SK-N-DZ (cell line): ENCODE measurements at places on chromosomes 5 and 9.

GRCh38 chr5:140340605-140341121 is 5.7 kb downstream of the HBEGF start:
- no peak for DNase-seq

- no peak for DNase-seq
These were observed 50.6 kb downstream of the NKD2 start for GRCh38 chr5:1058988-1059883.

GRCh38 chr9:34501889-34502425 is 20.8 kb downstream of the ENHO start:
- peak; percentile 59 for DNase-seq

DNA sequence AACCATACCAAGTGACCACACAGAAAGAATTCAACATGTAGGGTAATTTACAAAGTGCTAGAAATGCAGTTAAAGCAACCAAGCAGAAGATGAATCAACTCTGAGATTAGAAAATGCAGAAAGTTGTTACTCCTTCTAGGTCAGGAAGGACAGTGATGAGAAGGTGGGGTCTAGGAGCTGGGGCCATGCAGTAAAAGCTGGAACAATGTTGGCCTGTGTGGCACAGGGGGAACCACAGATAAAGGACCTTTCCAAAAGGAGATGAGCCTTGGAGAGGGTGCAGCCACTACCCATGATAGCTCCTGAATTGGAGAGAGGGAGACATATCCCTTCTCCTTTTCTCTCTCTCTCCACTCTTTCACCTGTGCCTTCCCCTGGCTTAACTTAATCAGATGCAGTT is 2.4 kb upstream of the SCGB3A2 start:
- DNase-seq: no peak

GRCh38 chr9:82865524-82865923 is 197.4 kb downstream of the RASEF start:
- no peak for DNase-seq

DNA sequence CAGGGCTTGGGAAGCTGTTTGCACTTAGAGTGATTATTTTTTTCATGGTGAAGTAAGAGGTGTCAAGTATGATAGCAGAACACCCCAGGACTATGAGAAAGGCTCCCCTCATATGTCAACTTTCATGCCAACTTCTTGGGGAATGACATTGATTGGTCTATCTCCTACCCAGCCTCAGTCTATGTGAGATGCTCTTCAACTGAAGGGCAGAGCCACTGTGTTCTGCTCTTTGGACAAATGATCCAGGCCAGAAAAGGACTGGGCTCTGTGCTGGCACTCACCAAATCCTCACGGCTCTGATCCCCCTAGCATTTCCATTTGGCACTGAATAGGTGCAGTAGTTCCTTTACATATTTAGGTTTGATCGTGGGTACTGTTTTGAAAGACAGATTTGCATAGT is 151.1 kb downstream of the DMRT2 start:
- DNase-seq: no peak

DNA sequence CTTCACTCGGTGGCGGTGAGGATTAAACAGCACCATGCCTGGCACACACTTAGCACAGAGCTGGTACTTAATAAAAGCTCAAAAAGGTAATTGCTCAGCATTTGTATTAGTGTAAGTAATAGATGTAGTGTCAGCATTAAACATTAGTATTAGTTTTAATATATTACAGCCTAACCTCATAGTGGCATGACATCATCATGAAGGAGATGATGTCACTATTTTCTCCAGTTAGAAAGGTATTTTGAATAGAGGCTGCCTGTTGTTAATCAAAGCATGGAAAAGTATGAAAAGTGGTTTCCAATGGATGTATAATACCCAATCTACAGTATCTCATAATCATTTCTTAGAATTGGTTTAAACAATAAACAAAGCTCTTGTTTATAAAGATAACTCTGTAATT is 49.0 kb upstream of the FSTL4 start:
- DNase-seq: no peak

DNA sequence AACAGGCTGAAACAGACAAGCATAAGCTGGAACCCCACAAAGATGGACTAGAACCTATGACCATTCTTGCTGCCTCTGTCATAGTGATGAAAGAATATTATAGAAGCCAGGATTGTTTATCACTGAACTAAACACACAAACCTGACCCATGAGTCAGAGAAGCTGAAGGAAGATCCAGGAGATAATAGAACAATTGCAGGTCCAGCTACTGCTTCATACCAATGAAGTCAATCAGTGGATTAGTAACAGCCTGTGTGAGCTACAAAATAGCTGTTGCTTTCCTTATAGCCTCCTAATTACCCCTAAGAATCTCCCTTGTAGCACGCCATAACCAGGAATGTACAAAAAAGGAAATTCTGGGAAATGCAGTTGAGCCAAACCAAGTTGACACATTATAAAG is 459.9 kb upstream of the ZNF462 start:
- DNase-seq: no peak

GRCh38 chr5:179606071-179606909 is 17.2 kb downstream of the HNRNPH1 start:
- no peak for DNase-seq

DNA sequence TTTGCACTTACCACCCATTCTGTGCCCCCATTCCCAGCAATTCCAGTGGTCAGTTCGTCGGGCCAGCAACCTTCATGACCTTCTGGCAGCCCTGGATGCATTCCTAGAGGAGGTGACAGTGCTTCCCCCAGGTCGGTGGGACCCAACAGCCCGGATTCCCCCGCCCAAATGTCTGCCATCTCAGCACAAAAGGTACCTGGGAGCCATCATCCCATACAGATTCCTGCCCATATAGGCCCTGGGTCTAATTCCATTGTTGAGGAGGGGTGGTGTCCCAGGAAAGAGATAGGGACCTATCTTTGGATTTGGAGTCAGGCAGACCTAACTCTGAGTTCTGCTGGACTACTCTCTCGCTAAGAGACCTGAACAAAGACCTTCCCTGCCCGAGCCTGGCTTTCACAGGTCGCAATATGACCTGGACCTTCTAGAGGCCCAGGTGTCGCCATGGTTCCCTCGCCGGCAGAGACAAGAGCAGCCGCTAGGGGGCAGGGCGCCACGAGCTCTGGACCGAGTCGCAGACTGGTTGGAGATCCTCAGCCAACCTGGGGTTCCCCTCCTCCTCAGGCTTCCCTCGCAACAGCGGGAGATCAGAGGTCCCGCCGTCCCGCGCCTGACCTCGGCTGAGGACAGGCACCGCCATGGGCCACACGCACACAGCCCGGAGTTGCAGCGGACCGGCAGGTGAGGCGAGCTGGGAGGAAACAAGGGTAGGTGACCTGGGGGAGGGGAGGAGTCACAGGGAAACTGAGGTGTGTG is 3.1 kb downstream of the SLC4A9 start:
- DNase-seq: peak; percentile 62

DNA sequence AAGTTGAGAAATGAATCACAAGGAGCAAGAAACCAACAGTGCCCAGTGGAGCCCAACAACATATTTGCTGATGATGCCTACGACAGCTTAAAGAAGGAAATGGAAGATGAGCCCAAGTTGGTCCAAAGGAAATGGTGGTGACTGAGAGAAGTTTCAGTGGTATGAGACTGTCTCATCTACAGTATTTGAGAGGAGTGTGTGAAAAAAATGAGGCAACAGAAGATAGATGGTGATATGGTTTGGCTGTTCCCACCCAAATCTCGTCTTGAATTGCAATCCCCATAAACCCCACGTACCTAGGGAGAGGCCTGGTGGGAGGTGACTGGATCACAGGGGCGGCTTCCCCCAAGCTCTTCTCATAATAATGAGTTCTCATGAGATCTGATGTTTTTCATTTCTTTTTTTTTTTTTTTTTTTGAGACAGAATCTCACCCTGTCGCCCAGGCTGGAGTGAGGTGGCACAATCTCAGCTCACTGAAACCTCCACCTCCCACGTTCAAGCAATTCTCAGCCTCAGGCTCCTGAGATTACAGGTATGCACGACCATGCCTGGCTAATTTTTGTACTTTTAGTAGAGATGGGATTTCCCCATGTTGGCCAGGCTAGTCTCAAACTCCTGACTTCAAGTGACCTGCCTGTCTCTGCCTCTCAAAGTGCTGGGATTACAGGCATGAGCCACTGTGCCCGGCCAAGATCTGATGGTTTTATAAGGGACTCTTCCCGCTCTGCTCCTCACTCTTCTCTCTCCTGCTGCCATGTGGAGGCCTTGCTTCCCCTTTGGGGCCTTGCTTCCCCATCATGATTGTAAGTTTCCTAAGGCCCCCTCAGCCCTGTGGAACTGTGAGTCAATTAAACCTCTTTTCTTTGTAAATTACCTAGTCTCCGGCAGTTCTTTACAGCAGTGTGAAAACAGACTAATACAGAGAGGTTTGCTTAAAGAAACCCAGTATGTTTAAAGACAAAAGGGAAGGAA is 30.2 kb downstream of the EFCAB9 start:
- DNase-seq: no peak

DNA sequence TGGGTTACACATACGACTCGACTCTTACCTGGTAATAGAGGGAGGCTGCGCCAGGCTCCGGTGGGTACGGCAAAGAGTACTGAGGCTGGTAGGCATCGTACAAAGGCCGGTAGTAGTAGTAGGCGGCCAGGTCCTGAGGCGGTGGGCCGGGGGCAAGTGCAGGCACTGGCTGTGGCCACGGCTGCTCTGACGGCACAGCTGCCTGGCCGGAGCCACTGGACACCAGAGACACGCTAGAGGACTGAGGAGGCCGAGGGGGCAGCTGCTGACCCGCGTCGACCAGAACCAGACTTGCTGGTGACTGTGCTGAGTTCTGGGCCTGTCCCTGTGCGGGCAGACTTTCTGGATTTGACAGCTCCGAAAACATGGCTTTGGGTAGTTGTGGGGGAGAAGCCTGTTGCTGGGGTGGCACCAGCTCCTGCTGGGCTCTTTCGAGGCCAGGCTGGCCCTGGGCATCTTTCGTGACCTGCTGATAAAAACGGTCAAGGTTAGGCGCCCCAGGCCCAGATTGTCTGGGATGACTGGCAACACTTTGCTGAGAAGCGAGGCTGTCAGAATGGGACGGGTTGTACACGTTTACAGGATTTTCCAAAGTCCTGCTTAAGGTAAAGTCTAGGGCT is 8.7 kb downstream of the SEC16A start:
- no peak for DNase-seq

- DNase-seq: no peak
These were observed 470.2 kb downstream of the TMEM232 start for GRCh38 chr5:110256298-110256697.

- DNase-seq: no peak
These were observed 169.0 kb downstream of the CDK5RAP2 start for GRCh38 chr9:120410925-120411501.

DNA sequence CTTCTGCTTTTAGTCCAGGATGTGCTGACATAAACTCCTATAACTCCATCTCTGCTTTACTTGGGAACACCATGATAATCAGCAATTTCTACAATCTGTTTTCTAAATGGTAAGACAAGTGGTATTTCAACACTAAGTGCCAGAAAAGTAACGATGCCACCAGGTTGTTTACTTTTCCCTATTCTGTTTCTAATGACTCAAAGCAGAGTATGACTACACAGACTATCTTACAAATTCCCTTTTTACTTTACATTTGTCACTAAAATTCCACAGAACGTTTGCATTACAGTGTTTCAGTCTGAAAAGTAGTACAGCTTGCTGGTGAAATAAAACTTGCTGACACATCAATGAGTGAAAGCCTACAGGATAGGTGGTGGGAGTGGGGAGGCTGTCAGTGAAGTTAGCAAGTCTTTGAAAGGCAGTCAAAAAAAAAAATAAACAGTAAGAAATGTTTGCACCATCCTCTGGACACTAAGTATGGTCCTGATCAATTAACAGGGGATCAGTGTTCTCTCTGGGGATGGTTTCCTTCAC is 186.5 kb downstream of the LURAP1L start:
- no peak for DNase-seq

DNA sequence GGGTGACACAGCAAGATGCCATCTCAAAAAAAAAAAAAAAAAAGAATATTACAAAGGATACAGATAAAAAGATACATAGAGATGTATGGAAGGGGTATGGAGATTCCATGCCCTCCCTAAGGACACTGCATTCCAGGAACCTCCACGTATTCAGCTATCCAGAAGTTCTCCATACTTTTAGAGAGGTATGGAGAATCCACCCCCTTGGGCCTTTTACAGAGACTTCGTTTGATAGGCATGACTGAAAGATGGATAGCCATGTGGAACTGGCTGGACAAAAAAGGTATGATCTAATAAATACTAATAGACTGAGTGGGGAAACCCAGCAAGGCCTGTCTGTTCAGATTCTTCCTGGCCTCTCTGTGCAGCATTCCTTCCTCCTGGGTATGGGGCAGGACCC is 56.6 kb upstream of the DMRT1 start:
- DNase-seq: no peak

GRCh38 chr5:158543539-158544387 is 556.0 kb downstream of the EBF1 start:
- no peak for DNase-seq

- DNase-seq: no peak
These were observed 2199.5 kb upstream of the WWC1 start for GRCh38 chr5:166091931-166092330.

- DNase-seq: no peak
These were observed 696.9 kb upstream of the C9orf72 start for GRCh38 chr9:28270156-28270555.

DNA sequence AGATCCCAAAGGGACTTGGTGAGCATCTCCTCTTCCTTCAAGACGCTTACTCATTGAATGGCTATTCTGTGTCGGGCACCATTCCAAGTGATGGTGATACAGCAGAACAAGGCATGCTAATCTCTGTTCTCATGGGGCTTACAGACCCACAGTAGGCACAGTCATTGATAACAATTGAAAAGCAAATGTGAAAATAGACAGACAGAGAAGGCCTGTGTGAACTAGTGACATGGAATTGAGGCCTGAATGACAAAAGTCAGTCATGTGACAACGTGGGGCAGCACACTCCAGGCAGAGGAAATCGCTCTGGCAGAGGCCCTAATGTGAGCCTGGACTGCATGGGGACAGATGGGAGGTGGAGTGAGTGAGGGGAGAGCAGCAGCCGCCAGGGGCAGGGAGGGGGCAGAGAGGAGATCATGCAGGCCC is 70.7 kb upstream of the CPLX2 start:
- peak; percentile 68 for DNase-seq

DNA sequence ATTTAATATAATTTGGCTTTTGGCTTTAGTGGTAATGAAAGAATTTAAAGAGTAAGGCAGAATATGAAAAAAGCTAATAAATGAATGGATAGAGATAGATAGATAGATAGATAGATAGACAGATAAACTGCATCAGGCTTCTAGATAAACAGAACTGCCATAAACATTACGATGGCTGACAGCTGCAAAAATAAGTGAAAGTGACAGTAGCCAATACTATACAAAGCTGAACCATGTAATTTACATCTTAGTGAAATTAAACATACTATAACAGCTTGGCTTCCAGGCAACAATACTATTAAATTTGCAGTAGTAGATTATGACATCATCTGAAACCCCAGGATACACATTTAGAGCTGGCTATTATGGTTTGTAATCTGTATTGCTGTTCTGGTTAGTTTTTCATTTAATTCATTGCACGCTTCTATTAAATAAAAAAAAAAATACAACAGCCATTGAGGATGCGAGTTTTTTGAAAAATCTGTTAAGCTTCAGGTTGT is 1354.8 kb downstream of the PTPRD start:
- DNase-seq: no peak

- no peak for DNase-seq
These were observed 161.9 kb upstream of the ACOT12 start for GRCh38 chr5:81555865-81556264.

GRCh38 chr5:72125941-72126620 is 18.8 kb downstream of the MAP1B start:
- DNase-seq: no peak

GRCh38 chr5:4716781-4717180 is 423.3 kb upstream of the ADAMTS16 start:
- no peak for DNase-seq
